ENCODE measurements at places on chromosomes 16 and 17.

DNA sequence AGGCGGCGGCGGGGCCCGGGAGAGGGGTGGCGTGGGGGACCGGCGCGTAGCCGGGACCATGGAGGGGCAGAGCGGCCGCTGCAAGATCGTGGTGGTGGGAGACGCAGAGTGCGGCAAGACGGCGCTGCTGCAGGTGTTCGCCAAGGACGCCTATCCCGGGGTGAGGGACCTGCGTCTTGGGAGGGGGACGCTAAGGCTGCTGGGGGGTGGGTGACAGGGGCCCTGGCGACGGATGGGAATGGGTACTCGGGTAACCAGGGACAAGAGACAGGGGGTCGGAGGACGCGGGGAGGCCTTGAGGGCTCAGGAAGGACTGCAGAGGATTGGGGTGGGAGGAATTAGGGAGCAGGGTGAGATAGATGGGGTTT, 243 bp downstream of the RND2 start:
- no peak for DNase-seq

- no peak for DNase-seq
Measured at GRCh38 chr16:81899601-81900000, 111.7 kb downstream of the SDR42E1 start.

- DNase-seq = no peak
Measured at GRCh38 chr16:57859331-57859730, 57.0 kb upstream of the KIFC3 start.

DNA sequence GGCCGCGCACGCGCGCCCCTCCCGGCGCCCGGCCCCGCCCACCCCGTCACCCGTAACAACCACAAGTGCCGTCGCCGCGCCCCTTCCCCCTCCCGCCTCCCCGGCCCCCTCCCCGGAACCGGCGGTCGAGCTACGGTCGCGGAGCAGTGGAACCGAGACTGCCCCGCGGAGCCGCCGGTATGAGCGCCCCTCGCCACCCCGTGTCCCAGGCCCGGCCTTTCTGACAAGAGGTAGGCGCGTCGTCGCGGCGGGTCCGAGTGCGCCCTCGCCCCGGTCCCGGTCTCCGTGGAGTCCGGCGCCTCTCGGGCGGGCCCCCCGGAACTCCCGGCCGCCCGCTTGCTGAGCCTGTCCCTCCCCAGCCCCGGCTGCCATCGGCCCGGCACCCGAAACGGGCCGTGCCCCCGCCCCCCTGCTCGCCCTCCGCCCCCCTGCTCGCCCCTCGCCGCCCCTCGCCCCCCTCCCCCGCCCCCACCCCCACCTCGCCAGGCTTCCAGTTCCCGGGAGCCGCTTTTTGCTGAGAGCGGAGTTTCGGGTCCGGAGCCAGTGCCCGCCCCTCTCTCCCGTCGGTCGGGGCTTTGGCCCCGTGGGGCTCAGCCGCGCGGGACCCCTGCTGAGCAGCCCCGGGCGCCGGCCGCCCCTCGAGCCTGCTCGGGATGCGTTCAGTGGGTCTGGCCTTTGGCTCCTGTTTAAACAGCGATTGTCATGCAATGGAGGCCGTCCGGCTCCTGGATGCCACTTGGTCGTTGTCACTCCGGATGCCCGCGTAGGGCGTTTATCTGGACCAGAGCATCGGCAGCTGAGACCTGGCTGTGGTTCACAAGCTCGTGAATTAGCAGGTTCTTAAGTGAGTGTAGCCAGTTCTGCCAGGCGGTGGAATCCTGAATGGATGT, at the start of gene SEC14L1:
TSS of gene SEC14L1 (plus strand) at position 92 of the 890 bp plus-strand sequence. CDS start 2,628 bp downstream, outside the sequence.
- no peak for DNase-seq

- DNase-seq = no peak
Measured at GRCh38 chr16:752007-752312, 8.6 kb upstream of the MSLN start.

DNA sequence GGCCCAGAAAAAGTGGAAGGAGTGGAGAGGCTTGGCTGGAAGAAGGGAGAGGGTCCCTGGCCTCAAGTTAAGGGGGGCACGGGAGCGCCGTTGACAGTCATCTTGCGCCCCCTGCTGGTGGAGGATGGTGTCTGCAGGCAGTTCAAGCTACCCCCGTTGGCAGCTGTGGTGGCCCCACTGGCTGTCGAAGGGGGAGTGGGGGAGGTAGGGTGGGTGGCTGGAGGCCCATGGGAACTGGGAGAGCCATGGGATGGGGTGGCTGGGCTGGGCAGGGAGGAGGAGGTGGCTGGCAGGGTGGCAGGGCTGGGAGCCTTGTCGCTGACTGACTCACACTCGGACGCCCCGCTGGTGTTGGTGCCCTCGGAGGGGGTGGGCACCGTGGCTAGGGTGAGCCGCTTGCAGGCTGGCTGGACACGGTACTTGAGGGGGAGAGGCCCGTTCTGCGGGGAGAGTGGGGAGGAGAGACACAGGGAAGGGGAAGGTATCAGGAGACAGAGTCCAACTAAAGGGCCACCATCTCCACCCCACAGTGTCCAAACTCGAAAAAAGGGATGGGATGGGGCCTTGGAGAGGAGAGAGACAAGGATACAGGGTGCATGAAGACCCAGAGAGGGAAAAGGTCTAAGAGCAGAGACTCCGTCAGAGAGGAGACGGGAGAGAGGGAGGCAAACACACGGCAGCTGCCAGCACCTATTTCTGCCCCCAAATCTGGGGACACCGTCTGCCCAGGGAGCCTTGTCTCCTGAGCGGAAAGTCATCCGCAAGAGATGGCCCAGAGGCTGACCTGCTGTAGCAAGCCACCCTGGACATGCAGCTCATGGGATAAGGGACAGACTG, 5.2 kb downstream of the CISD3 start:
- DNase-seq = no peak

DNA sequence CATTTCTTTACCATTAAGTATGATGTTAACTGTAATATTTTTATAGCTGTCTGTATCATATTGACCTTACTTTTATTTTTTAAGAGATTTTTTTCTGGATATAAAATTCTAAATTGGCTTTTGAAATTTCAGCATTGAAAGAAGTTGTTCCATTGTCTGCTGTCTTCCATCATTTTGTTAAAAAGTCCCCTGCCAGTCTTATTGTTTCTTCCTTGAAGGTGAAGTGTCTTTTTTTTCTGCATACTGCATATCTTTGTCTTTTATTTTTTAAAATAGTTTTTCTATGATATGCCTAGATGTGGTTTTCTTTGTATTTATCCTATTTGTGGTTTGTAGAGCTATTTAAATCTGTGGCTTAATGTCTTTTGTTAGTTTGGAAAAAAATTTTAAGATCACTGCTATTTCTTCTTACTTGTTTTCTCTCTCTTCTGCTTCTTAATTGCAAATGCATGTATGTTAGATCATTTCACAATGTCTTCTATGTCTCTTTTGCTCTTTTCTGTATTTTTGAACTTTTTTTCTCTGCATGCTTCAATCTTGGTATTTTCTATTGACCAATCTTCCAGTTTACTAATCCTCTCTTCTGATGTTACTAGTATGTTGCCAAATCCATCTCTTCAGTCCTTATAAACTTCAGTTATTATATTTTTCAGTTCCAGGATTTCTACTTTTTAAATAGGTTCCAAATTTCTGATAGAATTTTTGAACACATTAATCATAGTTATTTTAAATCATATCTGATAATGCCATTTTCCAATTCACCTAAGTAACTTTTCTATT, 20.2 kb downstream of the IL21R start:
- no peak for DNase-seq

DNA sequence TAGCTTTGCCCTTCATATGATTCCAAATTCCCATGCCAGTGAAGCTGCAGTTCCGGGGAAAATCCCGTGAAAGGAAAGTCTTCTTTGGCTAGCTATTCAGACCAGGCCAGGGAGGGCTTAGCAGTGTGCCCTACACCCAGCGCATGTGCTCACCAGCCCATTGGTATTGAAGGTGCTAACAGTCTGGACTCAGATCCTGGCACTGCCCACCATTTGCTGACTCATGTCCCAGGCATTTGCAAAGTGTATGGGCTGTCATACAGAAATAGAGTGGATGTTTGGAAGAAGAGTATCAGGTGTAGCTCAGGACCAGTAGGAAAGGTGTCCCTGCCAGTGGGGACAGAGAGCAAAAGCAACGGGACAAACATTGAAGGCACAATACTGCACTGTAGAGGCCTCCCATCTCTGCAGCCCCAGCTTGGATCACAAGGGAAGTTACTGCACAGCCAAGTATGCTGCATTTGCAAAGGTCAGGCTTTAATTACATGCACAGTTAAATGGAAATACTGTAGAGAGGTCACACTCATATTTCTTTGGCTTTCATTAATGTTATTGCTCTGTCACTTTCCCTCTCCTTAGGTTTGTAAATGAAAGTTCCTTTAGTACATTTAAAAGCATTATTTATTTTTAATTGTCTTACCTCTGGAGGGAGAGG, 220.0 kb downstream of the IRX3 start:
- no peak for DNase-seq

DNA sequence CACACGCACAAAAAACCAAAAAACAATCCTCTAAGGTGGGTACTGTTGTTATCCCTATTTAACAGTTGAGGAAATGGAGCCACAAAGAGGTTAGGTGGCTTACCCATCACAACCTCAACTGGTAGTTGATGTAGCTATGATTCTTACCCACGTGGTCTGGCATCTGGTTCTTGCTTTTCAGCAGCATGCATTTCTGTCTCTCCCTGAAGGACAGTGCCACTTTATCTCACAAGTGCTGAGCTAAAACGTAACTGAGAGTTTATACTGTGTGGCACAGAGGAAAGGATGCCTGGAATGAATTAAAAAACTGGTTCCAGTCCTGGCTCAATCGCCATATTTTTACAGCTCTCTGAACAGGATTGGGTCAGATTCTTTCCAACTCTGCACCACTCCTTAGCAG, 1.9 kb upstream of the CORO6 start:
- no peak for DNase-seq

DNA sequence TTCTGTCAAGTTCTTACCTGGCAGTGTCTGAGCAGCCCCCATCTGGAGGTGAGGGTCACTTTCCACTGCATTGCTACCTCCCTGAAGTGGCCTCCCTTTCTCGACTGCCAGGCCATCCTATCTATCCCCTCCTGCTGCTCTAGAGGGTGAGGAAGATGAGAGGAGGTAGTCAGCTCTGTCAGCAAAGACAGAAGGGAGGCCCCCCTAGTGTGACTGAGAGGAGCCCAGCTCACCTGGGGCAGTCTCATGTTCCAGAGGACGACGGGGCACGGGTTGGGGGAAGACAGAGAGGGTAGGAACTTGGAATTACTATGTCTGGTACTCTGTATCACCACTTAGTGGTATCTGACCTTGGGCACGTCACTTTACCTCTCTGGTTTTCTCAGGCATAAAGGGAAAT, 22.0 kb downstream of the MYO19 start:
- no peak for DNase-seq

DNA sequence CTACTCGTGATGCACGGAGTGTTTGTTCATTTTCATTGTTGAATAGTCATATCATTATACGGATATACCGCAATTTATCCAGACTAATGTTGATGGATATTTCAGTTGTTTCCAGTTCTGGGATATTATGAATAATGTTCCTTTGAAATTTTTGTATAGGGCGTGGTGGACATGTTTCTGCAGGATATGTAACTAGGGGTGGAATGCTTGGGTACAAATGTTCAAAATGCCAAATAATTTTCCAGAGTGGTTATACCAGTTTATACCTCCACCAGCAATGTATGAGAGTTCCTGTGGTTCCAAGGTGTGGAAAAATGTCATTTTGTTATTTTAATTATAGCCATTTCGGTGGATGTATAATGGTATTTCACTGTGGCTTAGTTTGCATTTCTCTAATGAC, 53.6 kb downstream of the NUP88 start:
- no peak for DNase-seq

- no peak for DNase-seq
Measured at GRCh38 chr16:85055493-85056210, 28.1 kb downstream of the KIAA0513 start.

DNA sequence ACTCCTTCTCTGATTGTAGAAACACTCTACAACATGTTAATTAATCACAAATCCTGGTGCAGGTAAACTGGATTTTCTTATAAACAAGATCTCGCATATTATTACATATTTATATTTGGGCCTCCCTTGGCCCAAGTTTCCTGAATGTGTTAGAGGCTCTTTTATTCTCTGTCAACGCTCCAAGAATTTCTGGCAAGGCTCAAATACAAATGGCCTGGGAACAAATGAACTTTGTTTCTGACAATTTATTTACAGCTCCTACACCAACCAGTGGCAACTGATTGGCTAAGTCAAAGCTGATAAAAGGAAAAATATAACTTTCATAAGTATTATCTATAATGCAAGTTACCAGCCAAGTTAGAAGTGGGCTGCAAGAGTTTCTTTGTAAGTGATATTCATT, 64.9 kb upstream of the CORO6 start:
- no peak for DNase-seq

DNA sequence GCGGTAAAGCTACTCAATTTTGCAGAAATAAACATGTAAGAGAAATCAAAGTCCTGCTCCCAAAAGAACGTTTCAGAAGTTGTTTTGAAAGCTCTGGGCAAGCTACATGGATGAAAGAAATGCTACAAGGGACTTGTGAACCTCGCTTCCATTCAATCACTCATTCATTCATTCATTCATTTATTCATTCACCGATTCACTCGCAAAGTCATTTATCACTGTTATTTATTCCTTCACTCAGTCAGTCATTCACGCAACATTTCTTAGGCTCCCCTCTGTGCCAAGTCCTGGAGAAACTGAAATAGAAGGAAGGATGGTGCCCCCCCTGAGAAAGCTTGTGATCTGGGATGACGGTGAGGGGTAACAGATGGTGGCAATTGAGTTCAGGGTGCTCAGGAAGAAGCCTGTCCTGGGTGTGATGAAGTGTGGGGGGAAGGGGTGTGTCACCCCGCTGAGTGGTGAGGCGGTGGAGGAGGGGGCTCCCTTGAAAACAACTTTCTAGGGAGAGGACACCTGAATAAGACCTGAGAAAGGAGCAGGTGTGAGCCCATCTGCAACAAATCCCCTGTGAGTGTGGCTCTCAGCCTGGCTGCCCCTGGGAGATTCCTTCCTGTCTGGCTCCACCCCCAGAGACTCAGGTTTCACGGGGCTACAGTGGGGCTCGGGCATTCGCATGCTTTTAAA, 36.3 kb upstream of the PRSS54 start:
- DNase-seq = no peak

- no peak for DNase-seq
Measured at GRCh38 chr16:75078886-75079285, 37.7 kb downstream of the LDHD start.
